ENCODE measurements at places on chromosomes 1 and 21.

DNA sequence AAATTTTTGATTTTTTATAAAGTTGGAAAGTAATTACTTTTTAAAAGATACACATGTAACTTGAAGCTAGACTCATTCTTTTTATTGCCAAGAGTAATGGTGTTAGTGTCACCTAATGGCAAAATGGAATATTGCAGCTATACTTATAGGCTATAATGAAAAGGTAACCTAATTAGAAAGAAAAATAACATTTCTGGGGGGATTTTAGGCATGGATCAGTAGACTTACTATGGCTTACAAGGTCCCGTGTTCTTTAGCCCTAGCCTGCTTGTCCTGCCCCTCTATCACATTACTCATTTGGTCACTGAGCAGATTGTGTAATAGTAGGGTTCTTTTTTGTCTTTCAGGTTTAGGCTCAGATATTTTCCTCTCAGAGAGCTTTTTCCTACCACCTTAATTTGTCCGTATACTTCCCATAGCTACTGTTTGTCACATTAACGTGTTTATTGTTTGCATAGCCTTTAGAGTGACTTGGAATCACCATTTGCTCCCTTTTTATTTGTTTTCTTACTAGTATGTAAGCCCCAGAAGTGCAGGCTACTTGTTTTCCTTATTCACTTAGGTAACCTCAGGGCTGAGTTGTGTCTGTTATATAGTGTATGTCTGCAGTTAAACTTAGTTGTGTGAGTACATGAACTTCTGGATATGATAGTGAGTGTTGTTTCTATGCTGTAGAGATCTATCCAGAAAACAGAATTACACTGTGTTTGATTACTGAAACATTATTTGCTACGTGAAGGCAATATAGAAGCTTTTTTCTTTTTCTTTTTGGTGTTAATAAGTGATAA lies 58.7 kb downstream of the RABGAP1L start:
- no peak for DNase-seq

DNA sequence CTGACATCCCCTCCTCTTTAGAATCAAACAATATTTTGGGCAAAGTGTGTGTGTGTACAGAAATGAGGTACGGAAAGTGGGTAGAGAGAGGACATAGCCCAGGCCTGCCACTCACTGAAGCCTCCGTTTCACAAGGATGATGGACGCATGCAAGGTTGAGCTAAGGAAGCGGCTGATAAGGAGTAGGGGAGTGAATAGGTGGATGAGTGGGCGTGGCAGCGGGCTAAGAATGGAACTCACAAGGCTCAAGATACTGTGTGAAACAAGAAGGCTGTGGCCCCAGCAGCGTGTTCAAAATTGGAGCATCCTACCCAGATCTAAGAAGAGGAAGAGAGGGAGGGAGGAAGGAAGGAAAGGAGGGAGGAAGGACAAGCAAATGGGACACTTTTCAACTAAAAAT lies 37.5 kb downstream of the VWA5B1 start:
- DNase-seq = no peak

DNA sequence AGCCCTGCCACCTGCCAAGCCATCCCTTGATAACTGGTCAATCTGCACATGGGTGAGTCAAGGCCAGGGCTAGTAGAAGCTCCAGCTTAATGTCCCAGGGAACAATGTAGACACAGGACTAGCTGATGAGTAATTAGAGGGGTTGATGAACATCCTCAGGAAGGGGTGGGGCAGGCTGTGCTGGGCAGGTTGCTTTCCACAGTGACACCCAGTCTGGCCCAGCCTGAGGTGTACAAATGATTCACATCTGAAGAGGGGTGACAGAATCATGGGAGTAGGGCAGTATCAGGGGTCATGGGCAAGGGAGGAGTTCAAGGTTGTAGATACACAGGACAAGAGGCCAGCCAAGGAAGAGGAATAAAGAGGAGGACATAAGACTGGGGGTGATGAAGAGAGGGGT lies 4.3 kb downstream of the LPAR3 start:
- DNase-seq = no peak

DNA sequence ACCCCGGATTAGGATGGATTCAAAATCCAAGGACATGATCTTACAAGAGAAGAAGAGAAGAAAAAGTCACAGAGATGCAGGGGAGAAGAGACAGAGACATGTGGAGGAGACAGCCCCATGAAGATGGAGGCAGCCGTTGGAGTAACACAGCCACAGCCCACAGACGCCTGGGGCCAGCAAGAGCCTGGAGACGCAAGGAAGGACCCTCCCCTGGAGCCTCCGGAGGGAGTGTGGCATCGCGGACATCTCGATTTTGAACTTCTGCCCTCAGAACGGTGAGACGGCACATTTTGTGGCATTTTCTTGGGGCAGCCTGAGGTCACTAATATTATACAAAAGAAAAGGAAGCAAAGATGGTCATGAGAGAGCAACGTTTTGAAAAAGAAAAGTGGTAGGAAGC lies 28.8 kb downstream of the ABCG1 start:
- DNase-seq = no peak

- DNase-seq = no peak
These were observed 12.3 kb downstream of the STXBP3 start for GRCh38 chr1:108758796-108759195.

GRCh38 chr1:205568469-205569361 lies 63.1 kb downstream of the ELK4 start:
- no peak for DNase-seq

- peak; percentile 34 for DNase-seq
These were observed at the start of gene CAMK2N1 for GRCh38 chr1:20485527-20486456. Gene CAMK2N1 (minus strand): TSS chr1:20486210. CDS start chr1:20485379, 831 bp downstream.

Data from stimulated activated CD4-positive, alpha-beta T cell treated with anti-CD3 and anti-CD28 coated beads, Interleukin-15, amount 100 ng/mL, for 1 hour (primary cell).